Activated CD8-positive, alpha-beta memory T cell treated with anti-CD3 and anti-CD28 coated beads for 1 hour (primary cell): ENCODE measurements at places on chromosomes 3 and 15.

GRCh38 chr15:31214864-31215489 is 111.7 kb upstream of the KLF13 start:
- DNase-seq, result no peak

DNA sequence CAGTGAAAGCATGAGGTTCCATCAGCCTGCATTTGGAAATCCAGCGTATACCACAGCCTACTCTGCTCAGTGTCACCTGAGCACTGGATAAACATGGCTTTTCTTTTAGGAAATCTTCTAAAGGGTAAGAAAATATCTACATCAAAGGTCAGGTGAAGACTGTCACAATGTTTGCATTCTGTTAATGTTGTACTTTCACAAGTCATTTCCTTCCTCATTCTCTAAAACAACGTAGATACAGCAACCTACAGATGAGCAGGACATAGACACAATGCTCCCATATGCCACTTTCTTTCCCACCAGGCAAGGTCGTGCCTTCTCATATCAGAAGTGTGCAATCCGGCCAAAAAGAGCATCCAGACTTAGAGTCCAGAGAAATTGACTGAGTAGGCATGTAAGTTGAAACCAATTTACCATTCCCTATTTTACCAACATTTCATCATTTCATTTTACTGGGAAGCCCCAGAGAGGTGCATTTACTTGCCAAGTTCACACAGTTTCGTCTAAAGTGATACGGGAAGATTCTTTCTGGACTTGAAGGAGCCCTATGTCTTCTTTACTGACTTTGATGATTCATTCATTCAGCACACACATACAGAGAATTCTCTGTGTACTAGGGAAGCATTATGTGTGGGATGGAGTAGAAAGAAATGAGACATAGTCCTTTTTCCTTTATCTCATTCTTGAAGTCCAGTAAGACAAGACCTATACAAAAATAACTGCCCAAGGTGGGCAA is 30.6 kb upstream of the LPP start:
- no peak for DNase-seq

DNA sequence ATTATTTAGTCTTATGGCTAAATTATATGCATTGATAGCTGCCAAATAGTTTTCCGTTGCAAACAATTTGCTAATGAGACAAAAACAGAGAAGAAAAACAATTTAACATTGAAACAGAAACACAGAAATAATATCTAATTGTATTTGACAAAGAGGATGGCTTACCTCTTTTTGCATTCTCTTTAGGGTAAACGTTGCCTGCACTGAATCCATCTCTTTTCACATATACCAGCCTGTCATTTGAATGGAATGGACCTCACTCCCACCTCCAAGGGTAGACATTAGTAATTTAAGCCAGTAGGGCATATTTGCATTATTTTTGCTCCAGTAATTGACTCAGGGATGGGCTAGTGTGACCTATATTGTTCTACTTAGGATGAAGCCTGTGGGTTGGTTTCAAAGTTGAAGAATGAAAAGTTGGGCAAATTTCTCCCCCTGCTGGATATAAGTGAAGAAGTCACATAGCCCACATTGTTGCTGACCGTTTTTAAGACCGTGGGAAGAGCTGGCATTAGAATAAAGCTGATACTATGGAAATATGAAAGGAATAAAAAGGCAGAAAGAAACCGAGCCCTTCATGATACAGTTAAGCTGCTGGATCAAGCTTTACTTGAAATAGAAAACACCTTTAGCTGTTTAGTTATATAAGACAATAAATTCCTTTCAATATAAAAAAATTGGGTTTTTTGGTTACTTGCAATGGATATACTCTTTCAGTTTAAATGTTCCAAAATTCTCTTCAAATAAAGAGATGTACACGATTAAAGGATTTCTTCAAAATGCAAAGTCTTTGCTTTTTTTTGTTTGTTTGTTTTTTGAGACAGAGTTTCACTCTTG is 26.9 kb downstream of the PIERCE2 start:
- DNase-seq, result no peak

GRCh38 chr3:193702967-193703366 is 110.0 kb downstream of the OPA1 start:
- DNase-seq, result no peak

DNA sequence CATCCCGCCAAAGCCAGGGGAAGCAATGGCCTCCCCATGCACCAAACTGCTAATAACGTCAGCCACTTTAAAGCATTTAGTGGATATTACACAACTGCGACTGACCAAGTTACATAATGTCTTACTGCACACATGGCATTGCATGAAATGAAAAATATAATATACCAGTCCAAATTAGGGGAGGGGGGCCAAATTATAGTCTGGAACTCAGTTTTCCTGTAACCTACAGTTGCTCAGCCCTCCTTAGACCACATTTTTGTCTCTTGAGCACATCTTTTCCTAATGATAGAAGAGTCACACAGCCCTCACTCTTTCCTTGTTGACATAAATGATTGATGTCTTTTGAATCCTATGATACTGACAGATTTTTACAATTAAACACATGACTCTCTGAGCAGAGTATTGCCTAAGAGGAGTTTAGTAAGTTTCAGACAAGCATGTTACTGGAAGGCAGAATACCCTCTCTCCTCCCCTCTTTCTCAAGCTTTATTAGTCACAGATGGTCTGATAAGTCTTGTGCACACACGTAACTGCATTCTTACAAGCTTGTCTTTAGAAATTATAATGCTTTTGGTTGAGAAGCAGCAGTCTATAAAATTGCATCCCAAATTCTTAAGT is 1.1 kb upstream of the PLD1 start:
- no peak for DNase-seq

GRCh38 chr15:99406716-99407487 is 155.6 kb downstream of the LRRC28 start:
- no peak for DNase-seq

DNA sequence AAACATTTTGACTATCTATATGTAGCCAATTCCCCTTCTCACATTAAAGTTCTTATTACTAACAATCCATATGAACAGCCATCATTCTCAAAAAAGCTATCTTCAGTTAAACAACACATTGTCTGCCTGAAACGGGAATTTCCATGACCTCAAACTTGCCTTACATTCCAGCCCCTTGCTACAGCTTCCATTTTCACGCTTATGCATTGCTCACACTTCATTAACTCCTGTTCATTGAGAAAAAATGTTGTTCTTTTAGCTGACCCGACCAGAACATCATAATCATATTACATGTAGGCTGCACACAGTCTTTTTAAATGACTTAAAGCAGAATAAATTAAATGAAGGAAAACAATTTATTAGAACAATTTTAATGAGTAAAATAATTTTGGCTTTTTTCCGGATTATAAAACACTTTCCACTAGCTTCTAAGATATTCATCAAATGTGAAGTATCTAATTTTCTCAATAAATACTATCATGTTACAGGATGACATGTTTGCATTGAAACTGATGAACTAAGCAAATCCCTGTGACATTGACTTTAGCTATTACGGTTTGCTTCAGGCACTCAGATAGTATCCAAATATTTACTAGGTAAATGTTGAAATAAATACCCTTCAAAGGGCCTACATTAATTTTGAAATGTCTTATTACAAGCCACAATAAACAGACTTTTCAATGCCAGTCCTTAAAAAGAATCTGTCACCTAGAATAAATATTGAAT is 49.9 kb downstream of the P3H2 start:
- DNase-seq, result no peak

GRCh38 chr15:39494462-39494861 is 86.4 kb upstream of the THBS1 start:
- no peak for DNase-seq

DNA sequence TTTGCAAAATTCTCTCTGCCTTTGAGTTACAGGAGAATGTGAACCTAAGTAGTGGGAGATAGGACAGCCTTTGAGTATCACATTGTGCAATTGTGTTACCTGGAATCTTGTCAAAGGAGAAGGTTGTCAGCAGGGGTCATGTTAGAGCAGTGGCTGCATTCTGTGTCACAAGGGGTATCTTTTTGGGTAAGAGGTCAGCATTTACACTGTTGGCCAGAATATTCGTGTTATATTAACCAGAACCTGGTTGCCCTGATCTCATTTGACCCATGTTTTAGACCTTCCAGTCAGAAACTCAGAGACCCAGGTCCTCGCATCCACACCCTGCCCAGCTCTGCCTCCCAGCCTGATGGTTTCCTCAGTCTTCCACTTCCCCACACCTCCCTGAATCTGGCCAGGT is 27.3 kb downstream of the HDC start:
- no peak for DNase-seq

DNA sequence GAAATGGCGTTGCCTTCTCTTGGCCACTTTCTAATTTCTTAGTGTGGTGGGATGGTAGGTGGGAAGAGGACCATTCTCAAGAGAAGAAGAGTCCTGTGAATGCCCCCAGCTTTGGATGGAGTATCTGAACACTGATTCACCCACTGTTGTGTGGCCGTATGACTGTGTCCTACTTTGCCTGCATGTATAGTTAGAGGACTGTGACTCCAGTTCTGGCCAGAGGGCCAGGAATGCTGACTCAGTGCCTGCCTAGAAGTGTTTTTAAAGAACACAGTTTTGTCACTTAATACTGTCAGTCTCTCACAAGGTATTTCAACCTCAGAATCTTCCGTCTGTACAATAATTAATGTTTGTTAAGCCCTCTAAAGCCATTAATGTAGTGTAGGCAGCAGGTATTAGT is 2.1 kb downstream of the SEC61A1 start:
- no peak for DNase-seq

DNA sequence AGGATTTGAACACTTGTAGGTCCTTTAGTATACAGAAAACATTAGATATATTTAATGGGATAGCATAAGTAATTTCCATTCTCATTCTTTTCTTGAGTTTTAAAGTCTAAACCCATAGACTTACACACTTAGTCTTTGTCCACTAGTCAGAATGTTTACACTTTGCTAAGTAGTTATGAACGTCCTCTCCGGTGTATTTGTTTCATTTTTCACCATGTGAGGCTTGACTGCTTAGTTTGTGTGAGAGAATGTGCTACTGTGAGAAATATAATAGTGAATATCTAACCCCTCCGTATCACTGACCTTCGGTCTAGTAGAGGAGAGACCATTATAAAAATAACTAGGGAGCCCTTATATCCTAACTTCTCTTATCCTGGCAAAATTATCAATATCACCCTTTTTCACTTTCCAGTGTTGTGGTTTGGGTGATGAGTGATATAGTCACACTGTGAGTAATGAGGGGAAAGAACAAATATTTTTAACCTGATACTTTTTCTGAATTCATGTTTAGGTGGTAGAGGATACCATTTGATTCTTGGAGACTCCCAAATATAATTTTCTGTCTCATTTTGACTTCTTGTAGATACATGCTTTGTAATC is 122.4 kb downstream of the UBE2E2 start:
- DNase-seq, result no peak

DNA sequence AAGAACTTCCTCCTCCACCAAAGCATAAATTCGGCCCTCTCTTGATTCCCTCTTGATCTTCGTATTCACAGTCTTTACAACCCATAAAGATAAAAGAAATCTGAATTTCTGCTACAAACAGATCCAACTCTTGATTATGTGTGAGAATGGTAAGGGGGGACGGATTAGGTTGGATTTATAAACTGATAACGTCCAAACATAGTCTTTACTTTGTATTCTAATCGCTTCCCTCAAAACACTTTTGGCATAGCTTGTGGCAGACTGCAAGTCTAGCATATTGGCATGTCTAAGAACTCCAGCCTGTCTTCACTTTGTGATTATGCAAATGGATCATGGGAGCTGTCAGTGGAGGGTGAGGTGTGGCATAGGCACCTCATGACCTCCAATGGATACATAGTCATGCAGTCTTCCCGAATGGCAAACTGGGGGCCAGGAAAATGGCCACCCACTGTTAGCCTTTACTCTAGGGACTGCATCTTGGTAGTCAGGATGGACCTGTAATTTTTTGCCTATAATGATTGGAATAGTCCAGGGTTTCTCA is 24.3 kb upstream of the GPR171 start:
- DNase-seq, result no peak

DNA sequence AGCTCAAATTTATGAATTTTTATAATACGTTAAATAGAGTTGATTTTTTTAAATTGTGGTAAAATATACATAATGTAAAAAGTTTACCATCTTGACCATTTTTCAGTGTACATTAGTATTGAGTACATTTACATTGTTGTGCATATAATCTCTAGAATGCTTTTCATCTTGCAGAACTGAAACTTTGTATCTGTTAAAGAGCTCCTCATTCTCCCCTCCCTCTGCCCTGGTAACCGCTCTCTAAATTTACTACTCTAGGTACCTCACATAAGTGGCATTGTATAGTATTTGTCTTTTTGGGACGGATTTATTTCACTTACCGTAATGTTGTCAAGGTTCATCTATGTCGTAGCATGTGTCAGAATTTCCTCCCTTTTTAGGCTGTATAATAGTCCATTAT is 13.6 kb downstream of the TBC1D23 start:
- DNase-seq, result no peak

GRCh38 chr3:155064920-155065319 is 15.2 kb upstream of the MME start:
- no peak for DNase-seq

- DNase-seq, result no peak
These were observed 19.8 kb downstream of the CMTM7 start for GRCh38 chr3:32411442-32411841.

- no peak for DNase-seq
These were observed 271.5 kb upstream of the DCBLD2 start for GRCh38 chr3:99172736-99173657.

DNA sequence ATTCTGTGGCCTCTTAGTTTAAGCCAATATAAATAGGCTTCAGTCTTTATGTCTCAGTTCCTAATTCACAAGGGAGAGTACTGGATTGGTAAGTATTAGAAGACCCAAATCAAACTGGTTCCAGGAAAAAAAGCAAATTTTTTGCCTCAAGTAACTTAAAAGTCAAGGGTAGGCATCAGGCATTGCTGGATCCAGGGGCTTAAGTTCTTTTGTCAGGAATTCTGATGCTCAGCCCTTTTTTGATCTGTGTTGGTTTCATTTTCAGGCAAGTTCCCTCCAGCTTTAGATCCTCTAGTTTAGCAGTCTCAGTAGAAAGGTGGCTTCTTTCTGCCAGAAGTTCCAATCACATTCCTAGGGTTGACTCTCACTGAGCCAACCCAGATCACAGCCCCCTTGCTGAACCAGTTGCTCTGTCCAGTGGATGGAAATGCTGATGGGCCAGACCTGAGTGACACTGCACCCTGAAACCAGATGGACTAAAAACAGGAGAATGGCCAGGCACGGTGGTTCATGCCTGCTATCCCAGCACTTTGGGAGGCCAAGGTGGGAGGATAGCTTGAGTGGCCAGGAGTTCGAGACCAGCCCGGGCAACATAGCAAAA is 253.5 kb downstream of the SHQ1 start:
- DNase-seq, result no peak

DNA sequence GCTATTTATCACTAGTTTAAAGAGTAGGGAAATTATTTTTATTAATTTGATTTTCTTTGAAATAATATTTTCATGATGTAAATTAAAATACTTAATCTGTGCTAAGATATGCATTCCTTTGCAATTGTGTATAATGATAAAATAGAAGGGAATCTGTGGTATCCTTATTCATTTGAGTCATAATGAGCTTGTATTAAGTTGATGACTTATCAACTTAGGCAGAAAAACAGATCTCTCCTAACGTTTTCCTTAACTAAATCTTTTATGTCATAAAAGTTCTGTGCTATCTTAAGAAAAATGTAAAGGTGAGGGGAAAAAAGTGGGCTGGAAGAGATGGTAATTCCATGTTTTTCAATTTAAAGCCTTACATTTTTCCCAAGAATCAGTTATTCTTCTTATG is 1.9 kb downstream of the FGF7 start:
- no peak for DNase-seq

GRCh38 chr15:100318880-100319279 is 22.9 kb downstream of the ADAMTS17 start:
- no peak for DNase-seq

- DNase-seq, result no peak
These were observed 5.7 kb upstream of the FRMD4B start for GRCh38 chr3:69391554-69391953.
